ENCODE measurements at places on chromosomes 1 and 21. TPM values are rescaled to one million over a fixed set of nuclear protein-coding genes. Genes with fewer than 3 reads are reported as not detected.

GRCh38 chr1:164648636-164649035 is 89.7 kb downstream of the PBX1 start:
- DNase-seq = no peak

Gene SYT14
- total RNA-seq = not detected

- DNase-seq = no peak
These were observed 37.2 kb downstream of the GNPAT start for GRCh38 chr1:231278100-231278790.

- DNase-seq = no peak
These were observed 6.0 kb downstream of the RGL1 start for GRCh38 chr1:183810756-183811544.

Gene USP21
- total RNA-seq = 37.0 TPM

GRCh38 chr1:54391450-54392209 is 14.6 kb downstream of the SSBP3 start:
- DNase-seq = no peak

GRCh38 chr1:13927736-13928135 is 227.7 kb downstream of the PRDM2 start:
- no peak for DNase-seq

DNA sequence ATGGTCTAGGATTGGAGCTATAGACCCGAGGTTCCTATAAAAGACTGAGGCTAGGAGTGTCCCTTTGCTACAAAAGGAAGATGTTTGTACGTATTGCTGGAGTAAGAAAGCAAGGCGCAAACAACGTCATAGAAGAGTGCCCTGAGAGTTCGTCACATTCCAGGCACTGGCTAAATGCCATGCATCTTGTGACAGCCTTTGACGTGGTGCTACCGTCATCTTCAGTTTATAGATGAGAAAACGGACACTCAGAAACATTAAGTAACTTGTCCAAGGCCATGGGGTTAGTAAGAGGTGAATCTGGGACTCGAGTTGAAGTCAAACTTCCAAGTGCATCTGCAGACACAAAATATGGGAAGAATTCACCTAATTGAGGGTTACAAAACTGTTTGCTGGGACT is 104.2 kb upstream of the SLC45A1 start:
- no peak for DNase-seq

GRCh38 chr1:205255941-205256780 is 28.4 kb downstream of the TMCC2 start:
- peak; percentile 62 for DNase-seq
